ENCODE measurements at places on chromosomes 7 and 10.
A peak's percentile ranks its signal among the peaks of the same experiment; 100 is the strongest.

DNA sequence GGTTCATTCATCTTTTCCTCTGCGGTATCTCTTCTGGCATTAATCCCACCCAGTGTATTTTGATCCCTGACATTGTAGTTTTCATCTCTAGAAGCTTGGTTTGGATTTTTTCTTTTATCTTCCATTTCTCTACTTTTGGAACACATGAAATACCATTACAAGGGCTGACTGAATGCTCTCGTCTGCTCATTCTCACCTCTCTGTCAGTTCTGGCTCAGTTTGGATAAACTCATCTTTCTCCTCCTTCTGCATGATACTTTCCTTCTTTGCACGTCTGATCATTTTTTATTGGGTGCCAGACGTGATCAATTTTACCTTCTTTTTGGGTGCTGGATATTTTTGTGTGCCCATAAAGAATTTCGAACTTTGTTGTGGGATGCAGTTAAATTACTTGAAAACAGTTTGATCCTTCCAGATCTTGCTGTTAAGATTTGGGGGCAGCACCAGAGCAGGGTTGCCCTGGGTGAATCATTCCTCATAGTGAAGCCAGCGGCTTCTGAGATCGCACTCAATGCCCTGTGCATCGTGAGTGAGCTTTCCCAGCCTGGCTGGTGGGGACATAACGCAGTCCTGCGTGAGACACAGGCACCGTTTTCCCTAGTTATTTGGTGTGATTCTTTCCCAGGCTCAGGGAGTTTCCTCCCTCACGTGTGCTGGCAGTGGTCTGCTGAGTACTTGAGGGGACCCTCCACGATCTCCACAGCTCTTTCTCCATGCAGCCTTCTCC lies 53.8 kb downstream of the LHPP start:
- no peak for DNase-seq
- H3K27ac ChIP-seq, result no peak overlapping the region

- DNase-seq, result no peak
- no peak overlapping the region for H3K27ac ChIP-seq
- H3K27me3 ChIP-seq, result no peaks in the 10 kb centered on the region
- H3K4me1 ChIP-seq, result no peaks in the 10 kb centered on the region
Measured at GRCh38 chr7:156378806-156379205, 261.8 kb upstream of the RNF32 start.

DNA sequence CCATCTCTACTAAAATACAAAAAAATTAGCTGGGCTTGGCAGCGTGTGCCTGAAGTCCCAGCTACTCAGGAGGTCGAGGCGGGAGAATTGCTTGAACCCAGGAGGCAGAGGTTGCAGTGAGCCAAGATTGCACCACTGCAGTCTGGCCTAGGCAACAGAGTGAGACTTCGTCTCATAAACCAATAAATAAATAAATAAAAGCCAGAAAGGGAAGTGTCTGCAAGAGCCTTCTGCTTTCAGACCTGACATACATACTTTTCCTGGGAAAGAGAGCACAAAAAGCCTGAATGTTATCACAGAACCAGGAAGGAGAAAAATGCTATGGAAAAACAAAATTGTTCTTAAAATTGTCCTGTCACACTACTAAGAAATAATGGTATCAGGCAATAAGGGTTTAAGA lies 4.1 kb upstream of the KIF5B start:
- no peaks in the 10 kb centered on the region for H3K27me3 ChIP-seq
- H3K27ac ChIP-seq, result no peak overlapping the region
- no peaks in the 10 kb centered on the region for H3K36me3 ChIP-seq
- H3K4me3 ChIP-seq, result no peak overlapping the region
- DNase-seq, result no peak

GRCh38 chr7:91198371-91198770 lies 65.9 kb upstream of the FZD1 start:
- no peak for DNase-seq
- no peaks in the 10 kb centered on the region for H3K36me3 ChIP-seq
- H3K27me3 ChIP-seq, result no peaks in the 10 kb centered on the region
- H3K27ac ChIP-seq, result no peak overlapping the region
- H3K4me3 ChIP-seq, result no peak overlapping the region

DNA sequence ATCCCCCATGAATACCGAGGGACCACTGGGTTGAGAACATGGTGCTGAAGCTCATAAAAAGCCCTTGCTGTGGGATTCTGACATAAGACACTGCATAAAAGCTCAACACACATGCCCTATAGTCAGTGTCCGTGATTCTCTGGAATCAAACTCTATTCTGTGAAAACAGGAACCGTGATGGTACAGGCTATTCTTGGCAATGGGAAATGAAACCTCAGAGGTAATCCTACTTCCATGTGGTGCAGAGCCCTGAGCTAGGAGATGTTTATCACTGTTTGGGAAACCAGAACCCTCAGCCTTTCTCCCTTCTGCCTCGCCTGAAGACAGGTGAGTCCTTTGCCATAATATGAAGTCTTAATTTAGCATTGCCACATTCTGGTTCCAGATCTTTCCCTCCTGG lies 80.8 kb upstream of the PRSS1 start:
- no peaks in the 10 kb centered on the region for H3K27me3 ChIP-seq
- H3K4me3 ChIP-seq, result no peak overlapping the region
- H3K27ac ChIP-seq, result no peak overlapping the region

DNA sequence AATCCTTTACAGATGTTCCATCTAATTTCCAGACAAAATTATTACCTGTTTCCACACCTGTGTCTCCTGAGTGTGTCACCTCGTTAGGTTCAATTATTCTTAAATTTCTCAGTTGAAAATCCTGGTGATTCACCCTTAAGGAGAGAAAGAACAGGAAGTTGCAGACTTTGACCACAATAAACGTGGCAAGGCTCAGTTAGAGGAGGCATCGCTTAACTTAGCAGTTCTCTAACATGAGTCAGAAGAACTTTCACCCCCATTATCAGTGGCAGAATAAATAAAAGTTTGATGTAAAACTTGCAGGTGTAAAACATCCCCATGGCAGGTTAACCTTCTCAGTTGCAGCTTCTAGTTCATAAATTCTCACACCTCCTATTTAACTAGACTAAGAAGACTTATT lies 8.3 kb downstream of the XPNPEP1 start:
- no peak overlapping the region for H3K4me3 ChIP-seq
- DNase-seq, result no peak
- H3K36me3 ChIP-seq, result peaks cover 10% of the 10 kb centered on the region

DNA sequence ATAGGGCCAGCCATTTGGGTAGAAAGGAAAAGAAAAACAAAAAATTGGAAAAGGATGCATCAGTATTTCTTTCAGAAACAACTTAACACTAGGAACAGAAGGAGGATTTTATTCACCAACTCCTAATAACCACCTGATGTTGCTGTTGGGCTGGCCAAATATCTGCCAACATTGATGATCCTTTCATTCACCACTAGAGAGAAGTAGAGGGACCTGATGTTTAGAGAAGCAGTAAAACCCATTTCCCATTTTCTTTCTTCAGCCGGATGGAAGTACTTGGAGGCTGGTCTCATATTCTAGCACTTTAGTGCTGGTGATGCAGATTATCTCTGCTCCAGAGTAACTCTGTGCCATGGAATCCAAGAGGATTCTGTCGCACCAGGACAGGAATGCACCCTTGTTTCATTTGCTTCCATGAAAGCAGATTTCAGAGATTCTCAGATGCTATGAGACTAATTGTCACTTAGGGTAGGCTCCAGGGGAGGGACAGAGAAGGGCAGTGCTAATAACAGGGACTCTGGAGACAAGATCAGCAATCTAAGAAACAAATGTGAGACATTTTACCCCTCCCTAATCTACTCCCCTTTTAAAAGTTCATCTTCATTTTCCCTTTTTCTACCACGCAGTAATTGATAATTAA lies 3.1 kb downstream of the KLLN start:
- no peak for DNase-seq
- no peaks in the 10 kb centered on the region for H3K4me1 ChIP-seq
- H3K27me3 ChIP-seq, result no peaks in the 10 kb centered on the region
- no peak overlapping the region for H3K4me3 ChIP-seq

- no peaks in the 10 kb centered on the region for H3K4me1 ChIP-seq
- no peak overlapping the region for H3K4me3 ChIP-seq
- no peaks in the 10 kb centered on the region for H3K36me3 ChIP-seq
Measured at GRCh38 chr7:1368184-1368681, 91.0 kb downstream of the MICALL2 start.

DNA sequence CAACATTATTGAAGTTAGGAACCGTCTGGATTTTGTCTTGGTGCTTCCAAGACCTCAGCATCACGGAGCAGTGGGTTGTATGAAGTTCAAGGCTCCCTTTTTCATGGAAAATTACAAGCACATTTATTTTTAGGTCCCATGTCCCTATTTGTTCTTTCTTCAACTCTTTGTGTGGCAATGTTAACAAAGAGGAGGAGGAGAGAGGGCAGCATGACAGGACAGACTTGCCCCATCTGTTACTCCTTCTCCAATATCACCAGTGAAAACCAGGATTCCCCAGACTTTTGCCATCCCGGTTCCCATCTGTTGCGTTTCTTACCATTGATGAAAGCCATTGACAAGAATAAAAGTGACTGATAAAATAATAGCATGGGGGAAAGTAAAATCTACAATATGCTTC lies 28.6 kb downstream of the EEPD1 start:
- no peak for DNase-seq
- peak overlapping the region; percentile 57 for H3K27ac ChIP-seq
- peaks cover 67% of the 10 kb centered on the region for H3K4me1 ChIP-seq
- no peak overlapping the region for H3K4me3 ChIP-seq
- no peaks in the 10 kb centered on the region for H3K36me3 ChIP-seq
- no peaks in the 10 kb centered on the region for H3K27me3 ChIP-seq

DNA sequence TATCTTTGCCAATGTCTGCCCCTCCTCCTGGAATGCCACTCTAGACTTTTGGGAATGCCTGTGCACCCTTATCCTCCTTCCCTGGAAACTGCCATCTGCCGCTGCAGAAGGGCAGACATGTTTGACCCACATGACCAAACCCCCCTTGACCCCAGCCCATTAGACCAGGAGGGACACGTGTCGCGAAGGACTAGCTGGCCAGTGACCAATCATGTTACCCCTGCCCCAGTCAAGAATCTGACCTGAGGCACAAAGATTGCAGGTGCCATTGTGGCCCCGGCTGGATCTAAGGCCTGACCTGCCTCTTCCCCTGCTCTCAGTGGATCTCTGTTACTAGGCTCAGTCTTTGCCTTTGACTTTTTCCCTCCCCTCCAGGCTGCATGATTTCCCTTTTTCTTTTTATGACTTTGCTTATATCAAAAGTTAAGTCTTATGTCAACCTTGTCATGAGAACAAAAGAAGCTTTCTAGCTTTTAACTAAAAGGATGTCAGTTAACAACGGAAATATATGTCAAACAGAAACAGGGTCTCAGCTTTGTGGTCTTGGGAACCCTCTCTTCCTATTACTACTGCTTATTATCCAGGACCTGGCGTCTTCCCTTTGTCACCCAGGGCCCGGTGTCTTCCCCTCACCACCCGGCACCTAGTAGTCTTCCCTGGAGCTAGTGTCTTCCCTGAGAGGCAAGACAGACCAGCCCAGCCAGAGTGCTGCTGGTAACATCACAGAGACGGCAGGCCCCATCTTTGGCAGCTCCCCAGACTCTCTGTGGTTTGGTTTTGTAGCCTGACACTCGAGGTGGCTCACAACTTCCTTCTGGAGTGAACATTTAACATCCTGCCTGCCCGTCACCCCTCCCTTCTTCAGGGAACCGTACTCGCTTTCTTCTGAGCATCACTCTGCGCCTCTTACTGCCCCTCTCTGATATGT lies 24.4 kb upstream of the PPIF start:
- peaks cover 10% of the 10 kb centered on the region for H3K4me1 ChIP-seq
- H3K27me3 ChIP-seq, result no peaks in the 10 kb centered on the region
- no peak overlapping the region for H3K4me3 ChIP-seq
- DNase-seq, result peak; percentile 61

GRCh38 chr7:91080351-91080750 lies 183.9 kb upstream of the FZD1 start:
- H3K27me3 ChIP-seq, result no peaks in the 10 kb centered on the region
- no peak overlapping the region for H3K4me3 ChIP-seq
- H3K36me3 ChIP-seq, result no peaks in the 10 kb centered on the region
- no peak for DNase-seq

- H3K27ac ChIP-seq, result peak overlapping the region; percentile 55
- H3K27me3 ChIP-seq, result no peaks in the 10 kb centered on the region
- H3K4me3 ChIP-seq, result peak overlapping the region; percentile 8
- H3K4me1 ChIP-seq, result peaks cover 69% of the 10 kb centered on the region
Measured at GRCh38 chr7:120995654-120996053, 7.1 kb downstream of the CPED1 start.

GRCh38 chr7:51949726-51950644 lies 633.4 kb upstream of the COBL start:
- H3K4me1 ChIP-seq, result no peaks in the 10 kb centered on the region
- no peak for DNase-seq
- H3K4me3 ChIP-seq, result no peak overlapping the region
- no peaks in the 10 kb centered on the region for H3K36me3 ChIP-seq
- no peak overlapping the region for H3K27ac ChIP-seq

DNA sequence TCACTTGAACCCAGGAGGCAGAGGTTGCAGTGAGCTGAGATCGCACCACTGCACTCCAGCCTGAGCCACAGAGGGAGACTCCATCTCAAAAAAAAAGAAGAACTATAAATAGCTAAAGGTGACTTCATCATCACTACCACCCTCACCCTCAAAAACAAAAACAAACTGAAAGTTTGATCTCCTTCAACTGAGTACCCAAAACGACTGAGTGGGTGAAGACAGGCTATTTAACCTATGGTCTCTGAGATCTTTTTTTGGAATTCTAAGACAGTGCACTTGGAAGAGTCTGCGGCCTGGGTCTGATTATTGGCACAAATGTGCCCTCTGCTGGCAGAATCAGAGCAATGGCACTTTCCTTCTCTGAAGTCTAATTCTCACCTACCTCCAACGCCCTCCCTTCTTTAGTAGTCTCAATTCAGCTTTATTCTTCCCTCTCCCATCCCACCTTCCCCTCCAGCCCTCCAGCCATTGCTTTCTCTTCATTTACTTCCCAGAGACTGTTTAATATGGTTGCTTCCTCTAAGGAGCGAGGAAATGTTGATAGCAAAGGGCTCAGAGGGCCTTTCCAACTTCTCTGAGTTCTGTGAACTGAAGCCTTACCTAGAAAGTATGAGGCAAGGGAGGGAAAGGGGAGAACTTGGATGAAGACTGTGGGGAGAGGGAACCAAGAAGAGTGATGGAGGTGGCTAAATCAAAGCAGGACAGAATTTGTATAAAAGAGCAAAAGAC lies 2.9 kb upstream of the MYOZ1 start:
- H3K27me3 ChIP-seq, result no peaks in the 10 kb centered on the region
- peaks cover 50% of the 10 kb centered on the region for H3K4me1 ChIP-seq
- H3K36me3 ChIP-seq, result no peaks in the 10 kb centered on the region
- peak; percentile 63 for DNase-seq

- H3K4me1 ChIP-seq, result peaks cover 3% of the 10 kb centered on the region
- no peaks in the 10 kb centered on the region for H3K27me3 ChIP-seq
- peak; percentile 70 for DNase-seq
- no peak overlapping the region for H3K4me3 ChIP-seq
Measured at GRCh38 chr10:116269619-116270018, 3.4 kb downstream of the GFRA1 start.

- H3K4me3 ChIP-seq, result no peak overlapping the region
- H3K27ac ChIP-seq, result no peak overlapping the region
- peaks cover 30% of the 10 kb centered on the region for H3K4me1 ChIP-seq
- H3K27me3 ChIP-seq, result no peaks in the 10 kb centered on the region
- peaks cover 58% of the 10 kb centered on the region for H3K36me3 ChIP-seq
- DNase-seq, result no peak
Measured at GRCh38 chr7:107934991-107935770, 44.2 kb downstream of the DLD start.

All from psoas muscle (tissue), 8 donors.